Gastroesophageal sphincter (tissue), 4 donors: ENCODE measurements at places on chromosomes 2 and 18. TPM values are rescaled to one million over a fixed set of nuclear protein-coding genes. Genes with fewer than 3 reads are reported as not detected.

Gene IL1B
- not detected for total RNA-seq

Gene DES
- total RNA-seq, result 10,852 TPM

Gene SGPP2
- not detected for total RNA-seq

- ATAC-seq, result peak; percentile 52
These were observed 126.3 kb downstream of the HDAC4 start for GRCh38 chr2:239274391-239275043.

GRCh38 chr2:18149660-18150246 is 271.3 kb downstream of the KCNS3 start:
- ATAC-seq, result peak; percentile 46

GRCh38 chr2:5372141-5372540 is 320.0 kb upstream of the SOX11 start:
- ATAC-seq, result no peak
